DND-41 (cell line): ENCODE measurements at places on chromosomes 1 and 21.

GRCh38 chr1:201528631-201529252, 10.2 kb upstream of the NAV1 start:
- DNase-seq = no peak

DNA sequence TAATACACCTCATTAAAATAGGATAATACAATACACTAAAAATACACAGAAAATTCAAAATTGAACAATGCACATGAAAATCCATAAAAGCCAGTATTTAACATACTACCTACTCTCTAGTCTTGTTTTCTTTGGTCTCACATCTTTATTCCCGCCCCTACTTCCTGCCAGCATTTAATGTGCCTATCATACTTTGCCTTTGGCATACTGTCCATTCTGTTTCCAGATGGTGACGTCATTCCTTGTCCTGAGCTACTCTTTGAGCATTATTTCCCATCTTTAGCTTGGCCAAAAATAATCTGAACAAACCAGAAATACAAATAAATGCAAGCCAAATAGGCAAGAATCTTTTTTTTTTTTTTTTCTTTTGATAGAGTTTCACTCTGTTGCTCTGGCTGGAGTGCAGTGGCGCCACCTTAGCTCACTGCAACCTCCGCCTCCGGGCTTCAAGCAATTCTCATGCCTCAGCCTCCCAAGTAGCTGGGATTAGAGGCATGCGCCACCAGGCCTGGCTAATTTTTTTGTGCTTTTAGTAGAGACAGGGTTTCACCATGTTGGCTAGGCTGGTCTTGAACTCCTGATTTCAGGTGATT, 4.4 kb downstream of the HFM1 start:
- no peak for DNase-seq

DNA sequence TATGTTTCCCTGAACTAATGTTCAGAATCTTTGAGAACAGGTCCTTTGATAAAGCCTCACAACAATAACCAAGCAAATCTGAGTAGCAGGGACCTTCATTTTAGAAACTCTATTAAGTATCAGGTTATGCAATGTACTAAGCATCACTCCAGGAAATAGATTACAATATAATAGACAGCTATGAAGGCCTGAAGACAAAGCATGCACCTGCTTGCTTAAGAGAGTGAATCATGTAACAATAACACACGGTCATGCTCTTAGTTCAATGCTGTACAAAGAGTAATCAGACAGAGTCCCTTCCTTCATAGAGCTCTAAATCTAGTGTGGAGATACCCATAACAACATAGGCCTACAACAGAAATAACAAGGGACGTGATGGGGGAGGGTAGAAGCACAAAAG, 8.1 kb upstream of the CMPK1 start:
- DNase-seq = no peak

DNA sequence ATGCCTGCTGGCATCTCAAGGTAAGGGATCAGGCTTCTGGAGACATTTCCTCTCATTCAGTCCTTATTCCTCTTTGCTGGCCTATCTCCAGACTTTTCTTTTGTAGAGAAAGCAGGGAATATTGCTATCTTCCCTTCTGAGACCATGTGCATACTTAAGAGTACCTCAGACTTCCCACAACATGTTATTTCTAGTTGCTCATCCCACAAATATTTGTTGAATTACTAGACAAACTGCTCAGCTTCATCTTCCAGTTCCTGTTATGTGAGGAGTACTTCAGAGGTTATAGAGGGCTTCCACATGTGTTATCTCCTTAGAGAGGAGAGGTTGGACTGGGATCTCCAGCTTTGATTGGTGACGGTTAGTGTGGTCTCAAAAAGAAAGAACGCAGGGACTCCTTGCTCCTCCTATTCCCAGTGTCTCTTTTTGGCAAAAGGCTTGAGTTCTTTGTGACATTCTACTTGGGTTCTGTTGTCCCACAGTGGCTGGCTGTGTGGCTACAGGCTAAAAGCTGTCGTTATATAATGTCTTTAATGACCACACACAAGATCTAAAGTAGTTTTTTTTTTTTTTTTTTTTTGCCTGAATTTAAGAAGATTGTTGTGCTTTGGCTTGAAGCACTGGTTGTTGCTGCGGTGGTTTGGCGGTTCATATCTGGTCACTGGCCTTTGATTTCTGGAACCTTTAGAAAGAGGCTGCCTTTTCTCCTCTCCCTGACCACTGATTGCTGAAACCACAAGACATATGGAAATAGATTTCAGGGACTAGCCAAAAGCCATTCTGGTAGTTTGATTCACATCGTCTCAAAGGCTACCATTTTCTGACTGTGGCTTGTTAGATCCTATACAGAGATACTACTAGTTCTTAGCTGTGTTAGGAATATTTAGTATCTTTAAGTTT, 78.7 kb downstream of the FGGY start:
- DNase-seq = no peak

DNA sequence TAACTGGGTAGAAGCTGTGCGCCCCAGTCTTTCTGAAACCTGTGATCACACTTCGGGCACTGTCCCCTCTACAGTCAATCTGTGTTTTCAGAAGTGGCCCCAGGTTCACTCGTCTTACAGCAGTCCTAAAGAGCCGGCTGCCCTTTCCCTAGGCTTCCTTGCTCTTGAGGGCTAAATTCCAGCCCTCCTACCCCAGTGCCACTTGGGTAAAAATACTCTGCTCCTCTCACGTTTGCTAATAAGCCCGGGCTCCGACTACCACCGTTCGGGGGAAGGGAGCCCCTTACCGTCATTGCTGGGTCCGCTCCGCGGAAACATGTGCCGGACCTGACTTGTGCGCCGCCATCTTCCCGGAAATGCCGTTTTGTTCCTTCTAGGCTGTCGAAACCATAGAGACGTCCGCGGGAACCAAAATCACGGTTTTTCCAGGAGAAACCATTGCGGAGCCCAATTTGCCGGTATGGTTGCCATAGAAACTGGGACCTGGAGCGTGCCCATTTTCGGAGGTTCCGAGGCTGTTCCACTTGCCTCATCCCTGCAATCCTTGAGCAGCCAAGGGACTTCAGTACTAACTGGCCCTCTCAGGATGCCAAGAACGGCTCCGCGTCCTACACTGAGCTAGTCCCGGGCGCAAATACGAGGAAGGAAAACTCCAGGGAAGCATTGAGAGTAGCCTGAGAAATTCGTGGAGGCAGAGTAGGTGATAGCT, at the start of gene GPATCH4:
TSS of gene GPATCH4 (minus strand) at position 358 of the 709 bp plus-strand sequence.
- DNase-seq = peak; percentile 87
